ENCODE measurements at places on chromosomes 2 and 18.

DNA sequence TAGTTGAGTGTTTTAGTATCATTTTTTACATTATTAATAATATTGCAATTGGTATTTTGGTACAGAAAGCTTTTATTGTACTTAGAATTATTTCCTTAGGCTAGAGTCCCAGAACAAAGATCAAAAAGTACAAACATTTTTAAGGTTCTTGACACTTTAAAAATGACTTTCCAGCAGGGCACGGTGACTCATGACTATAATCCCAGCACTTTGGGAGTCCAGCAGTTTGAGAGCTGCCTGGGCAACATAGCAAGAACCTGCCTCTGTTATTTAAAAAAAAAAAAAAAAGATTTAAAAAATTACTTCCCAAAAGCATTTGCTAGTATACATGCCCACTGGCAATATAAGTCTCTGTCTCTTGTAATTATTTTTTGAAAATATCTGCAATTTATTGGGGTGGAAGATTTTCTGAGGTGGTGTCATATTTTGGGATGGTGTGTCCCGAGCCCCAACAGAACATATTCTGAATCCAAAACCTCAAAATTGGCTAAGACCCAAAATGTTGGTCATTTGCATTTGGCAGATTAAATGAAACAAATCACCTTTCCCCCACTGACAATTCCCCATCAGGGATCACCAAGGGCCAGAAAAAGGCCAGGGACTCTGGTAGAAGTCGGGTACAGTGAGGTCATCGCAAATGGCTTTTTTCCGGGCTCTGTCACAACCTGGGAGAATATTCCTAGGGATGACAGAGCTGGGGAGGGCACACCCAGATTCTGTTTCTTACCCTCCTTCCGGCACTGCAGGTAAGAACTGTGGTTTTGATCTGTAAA, 42.1 kb downstream of the NIFK start:
- DNase-seq: no peak

DNA sequence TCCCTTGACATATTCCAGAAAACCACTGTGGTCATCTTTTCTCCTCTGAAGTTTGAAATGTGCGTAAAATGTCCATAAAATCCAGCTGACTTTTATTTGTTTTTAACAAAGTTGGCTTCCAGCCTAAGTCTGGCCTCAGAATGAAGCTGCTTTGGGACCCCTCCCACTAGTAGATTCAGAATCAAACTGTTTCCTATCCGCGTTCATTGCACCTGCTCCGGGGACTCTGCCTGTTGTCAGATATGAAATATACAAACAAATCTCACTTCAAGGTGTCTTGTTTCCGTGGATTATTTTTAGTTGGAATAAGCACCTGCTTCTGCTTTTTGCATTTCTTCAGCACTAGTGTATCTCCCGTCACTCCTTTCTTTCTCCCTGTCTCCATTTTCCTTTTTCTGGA, 115.7 kb upstream of the FHL2 start:
- no peak for DNase-seq

GRCh38 chr2:189287363-189287762, 107.8 kb upstream of the COL5A2 start:
- no peak for DNase-seq

- DNase-seq: no peak
Measured at GRCh38 chr2:26988058-26988860, 17.8 kb downstream of the MAPRE3 start.

DNA sequence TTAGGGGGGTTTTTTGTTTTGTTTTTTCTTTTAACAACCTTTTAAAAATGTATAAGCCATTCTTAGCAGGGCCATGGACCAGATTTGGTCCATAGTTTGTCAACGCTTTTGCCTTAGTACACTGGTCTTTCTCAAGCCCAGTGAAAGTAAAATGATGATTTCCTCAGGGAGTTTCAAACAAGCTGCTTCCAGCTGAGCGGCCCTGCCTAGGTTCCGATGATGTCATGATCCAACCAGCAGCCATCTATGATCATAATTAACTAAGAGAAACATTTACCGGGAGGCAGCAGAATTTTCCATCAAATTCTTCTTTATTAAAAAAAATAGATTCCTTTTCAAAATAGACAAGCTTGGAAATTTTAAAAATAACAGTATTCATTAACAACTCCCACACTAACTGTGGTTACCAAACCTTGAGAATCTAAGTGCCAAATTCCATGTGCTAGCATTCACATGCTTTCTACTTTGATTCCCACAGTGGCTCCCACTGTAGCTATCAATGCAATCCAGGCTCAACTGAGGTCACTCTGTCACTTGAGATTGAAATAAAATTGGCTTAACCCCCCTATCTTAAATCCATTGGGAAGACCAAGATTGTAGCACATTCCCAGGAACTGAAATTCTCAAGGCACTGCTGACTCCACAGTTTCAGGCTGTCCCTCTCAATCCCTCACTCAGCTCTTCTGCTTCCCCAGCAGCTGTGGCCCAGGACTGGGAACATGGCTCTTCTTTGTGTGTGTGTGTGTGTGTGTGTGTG, 148.9 kb downstream of the RNF152 start:
- DNase-seq: no peak

DNA sequence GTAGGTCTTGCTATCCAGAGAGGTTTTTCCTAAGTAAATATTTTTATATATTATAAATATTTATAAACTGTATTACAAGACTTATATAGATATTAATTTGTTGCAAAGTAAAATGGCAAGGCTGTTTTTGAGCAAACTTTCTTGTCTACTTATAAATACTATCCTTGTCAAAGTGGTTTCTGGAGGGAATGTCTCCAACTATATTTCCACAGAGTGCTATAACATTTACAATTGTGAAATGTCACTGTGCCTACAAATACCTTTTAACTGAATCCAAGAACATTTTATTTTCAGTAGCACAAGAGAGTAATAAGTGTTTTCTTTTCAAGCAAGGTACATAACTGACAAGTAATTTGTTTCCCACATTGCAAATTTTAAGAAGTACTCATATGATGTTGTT, 256.8 kb downstream of the ZNF385B start:
- DNase-seq: no peak
